ENCODE measurements at places on chromosomes 12 and 14.

- peak; percentile 10 for DNase-seq
These were observed 575 bp downstream of the NAA30 start for GRCh38 chr14:57390806-57391516.

DNA sequence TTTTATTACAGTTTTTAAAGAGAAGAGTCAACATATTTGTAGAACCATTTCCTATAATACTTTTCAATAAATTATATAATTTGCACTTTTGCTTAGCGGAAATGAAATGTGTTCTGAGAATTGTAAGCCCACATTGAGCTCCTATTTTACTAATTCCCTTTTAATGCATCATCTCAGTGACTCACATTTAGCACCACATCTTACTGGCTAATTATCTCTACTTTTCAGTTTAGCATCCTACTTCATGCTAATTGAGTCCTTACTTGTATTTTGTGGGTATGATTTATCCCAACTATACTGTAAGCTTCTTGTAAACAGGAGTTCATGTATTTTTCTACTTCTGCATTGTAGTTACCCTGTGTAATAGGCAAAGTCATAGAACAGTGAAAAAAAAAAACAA, 67.5 kb downstream of the TMX1 start:
- DNase-seq = no peak

GRCh38 chr12:587132-588023, 75.9 kb downstream of the NINJ2 start:
- no peak for DNase-seq

- DNase-seq = no peak
These were observed 48.3 kb upstream of the SLC6A15 start for GRCh38 chr12:84960918-84961317.

DNA sequence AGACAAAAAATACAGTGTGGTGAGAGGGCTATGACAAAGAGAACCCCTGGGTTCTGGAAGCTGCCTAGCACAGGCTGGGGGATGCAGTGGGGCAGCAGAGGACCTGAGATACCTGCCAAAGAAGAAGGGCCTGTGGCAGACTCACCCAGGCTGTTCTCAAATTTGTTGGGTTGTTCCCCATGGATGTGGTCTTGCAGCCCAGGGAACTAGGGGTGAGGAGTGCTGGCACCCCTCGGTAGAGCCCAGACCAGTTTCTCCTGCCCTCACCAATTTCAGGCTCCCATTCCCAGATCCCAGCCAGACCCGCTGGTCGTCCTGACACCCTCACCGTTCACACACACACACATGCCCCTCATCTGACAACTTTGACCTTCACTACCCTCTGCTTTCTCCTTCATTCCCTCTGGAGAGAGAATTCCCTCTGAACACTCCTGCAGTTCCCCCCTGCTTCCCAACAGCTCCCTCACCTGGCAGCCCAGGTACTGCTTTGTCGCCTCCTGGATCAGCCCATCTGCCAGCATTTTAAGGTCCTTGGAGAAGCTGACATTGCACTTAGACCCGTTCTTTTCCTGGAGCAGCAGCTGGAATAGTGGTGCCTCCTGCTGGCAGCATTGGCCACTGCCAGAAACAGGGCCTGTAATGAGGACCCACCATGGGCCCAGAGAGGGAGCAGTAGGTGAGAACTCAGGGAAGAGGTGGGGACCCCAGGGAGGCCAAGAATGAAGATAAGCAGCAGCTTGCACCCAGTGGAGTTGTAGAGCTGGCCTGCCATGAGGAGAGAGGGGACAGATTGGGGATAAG, 5.9 kb upstream of the GDF11 start:
- no peak for DNase-seq

DNA sequence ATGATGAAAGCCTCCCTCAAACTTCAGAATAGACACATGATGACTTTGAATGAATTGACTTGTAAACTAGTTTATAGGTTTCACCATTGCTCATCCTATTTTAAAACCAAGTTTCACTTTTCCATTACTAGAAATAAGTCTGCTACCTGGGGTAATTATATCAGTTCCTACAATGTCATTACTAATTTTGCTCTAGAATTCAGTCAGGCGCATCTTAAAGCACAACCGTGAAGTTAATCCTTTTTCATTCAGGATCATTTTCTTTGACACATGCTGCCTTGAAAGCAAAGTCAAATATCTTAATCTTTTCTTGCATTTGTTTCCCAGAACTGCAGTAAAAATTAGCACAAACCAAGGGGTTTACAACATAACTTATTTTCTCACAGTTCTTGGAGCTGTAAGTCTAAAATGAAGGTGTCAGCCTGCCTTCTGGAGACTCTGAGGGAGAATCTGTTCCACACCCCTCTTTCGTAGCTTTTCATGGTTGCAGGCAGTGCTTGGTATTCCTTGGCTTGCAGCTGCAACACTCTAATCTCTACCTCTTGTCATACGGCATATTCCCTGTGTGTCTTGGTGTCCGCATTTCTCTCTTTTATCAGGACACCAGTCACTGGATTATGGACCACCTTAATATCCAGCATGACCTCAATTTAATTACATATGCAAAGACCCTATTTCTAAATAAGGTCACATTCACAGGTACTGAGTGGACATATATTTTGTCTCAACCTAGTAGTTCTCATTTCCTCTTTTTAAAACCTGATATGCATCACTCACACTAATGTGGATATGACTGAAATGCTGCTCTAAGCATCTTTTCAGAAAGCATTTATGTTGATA, 114.3 kb upstream of the PDZRN4 start:
- no peak for DNase-seq

DNA sequence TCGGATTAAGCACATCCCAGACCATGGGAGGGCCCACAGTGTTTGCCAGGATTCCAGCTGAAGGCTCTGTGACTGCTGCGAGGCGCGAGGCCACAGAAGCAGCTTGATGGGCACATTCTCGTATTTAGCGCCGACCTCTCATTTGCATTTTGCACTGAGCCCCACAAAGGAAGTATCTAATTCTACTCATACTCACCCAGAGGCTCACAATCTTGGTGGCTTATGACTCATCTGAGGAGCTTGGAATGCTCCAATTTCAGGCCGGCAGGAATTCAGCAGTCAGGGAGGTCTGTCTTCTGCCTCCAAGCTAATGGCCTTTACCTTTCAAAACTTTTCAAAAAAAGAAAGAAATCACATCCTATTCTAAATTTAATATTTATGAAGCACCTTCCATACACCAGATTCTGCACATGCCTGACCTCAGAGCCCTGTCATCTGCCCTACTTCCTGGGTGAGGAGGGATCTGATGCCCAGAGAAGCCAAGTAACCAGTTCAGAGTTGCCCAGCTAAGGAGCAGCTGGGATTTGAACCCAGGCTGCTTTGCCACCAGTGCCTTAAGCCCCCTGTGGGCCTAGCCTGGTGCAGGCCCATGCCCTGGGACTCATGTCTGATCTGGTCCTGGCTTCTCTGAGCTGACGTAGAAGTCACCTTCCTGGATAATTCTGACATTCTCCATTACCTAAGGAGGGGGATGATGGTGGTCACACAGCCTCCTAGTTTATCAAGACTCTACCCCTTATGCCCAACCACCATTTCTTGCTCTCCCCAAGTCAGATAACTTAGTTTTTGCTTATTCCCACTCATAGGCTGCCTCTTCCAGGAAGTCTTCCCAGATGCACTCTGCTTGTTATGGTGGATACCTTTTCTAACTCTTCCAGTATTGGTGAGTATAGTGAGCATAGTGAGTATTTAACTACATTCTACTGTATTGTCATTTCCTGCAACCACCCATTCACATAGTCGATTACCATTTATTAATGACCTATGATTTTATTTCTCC, 198.9 kb downstream of the RBM19 start:
- no peak for DNase-seq

- DNase-seq = no peak
These were observed 38.7 kb downstream of the ADGRD1 start for GRCh38 chr12:130992448-130992847.

- DNase-seq = no peak
These were observed 23.8 kb downstream of the SPTB start for GRCh38 chr14:64855721-64856528.
